ENCODE measurements at places on chromosomes 1 and 21.

DNA sequence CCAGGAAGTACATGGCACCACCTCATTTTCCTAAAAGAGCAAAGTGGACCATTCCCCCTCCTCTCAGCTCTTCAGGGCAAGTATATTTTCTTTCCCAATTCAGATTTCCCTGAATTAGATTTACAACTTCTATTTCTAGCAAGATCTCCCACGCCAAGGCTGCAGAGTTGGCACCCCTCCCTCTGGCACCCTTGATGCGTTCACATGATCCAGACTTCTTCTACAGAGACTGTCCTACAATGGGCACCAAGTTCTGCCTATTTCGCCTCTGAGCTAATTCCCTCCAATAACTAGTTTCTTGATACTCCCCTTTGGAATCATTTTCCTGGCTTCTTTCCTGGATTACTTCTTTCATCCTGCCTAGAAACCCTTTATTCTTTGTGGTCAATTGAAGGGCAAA, 122.0 kb downstream of the CDC7 start:
- DNase-seq = no peak

- no peak for DNase-seq
Measured at GRCh38 chr1:110390692-110391245, at the start of gene SLC16A4. Gene SLC16A4, minus strand, starts transcription at chr1:110391026. Its CDS starts 1,703 bp downstream, at chr1:110389323.

DNA sequence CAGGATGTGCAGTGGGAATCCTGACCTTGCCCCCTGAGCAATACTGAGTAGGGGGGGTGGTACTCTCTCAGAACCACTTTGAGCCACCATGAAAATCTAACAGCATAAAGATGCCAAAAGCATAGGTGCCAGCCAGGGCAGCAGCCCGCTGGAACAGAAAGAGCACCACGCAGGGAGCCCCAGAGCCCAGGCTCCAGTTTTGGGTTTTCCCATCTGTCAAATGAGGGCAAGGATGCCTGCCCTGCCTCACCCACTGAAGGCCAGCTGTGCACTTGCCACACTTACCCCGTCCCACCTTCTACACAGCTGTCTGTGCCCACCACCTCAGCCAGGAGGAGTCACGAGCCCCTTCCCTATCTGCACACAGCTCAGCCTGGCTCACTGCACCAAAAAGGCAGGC, 20.8 kb downstream of the LRP8 start:
- DNase-seq = no peak

DNA sequence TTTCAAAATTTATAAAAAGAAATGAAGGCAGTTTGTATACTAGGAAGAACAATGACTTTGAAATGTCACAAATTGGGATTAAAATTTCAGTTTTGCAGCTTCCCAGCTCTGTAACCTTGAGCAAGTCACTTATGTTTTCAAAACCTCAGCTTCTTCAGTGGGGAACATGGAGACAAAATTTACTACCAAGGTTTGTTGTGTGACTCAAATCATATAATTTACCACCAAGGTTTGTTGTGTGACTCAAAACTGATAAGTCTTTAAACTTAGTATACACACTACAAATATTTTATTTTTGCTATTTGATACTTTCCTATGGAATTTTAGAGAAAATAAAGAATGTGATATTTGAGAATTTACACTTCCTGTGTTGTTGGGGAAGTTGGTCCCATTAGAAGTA, 219.9 kb downstream of the KCTD3 start:
- DNase-seq = no peak
